Activated naive CD8-positive, alpha-beta T cell treated with anti-CD3 and anti-CD28 coated beads, Interleukin-2, amount 50 U/mL, for 16 hours (primary cell): ENCODE measurements at places on chromosomes 5 and 9.

- no peak for DNase-seq
Measured at GRCh38 chr9:16352791-16353401, 517.6 kb downstream of the BNC2 start.

DNA sequence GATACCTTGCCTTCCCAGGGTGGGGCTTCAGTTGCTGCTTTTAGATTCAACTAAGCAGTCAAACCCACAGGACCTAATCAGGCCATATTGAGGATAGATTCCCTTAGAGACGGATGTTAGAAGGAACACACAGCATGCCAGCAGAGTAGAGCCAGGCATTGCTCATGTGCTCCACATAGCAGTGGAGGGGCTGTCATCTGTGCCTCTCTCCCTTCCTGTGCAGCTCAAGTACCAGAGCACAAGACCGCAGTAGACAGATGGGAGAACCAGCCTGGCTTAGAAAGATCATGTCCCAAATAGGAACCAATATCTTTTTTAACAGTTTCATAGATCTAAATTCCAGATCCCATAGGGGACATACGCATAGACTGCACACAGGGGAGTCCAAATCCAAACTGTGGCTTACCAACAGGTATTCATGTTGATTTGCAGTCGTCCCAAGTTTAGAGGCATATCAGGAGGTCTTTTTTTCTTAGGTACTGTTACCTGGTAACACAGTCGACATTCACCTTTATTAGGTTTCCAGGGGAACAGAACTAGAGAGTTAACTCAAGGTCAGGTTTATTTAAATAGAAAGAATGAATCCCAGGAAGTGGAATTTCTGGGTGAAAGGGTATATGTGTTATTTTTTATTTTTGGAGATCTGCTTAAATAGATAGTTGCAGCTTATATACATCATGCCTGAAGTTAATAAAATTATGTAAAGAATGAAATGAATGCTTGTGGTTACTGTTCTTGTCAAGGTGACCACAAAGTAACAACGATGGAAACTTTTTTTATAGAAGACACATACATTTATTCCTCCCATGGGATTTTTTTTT, 43.5 kb upstream of the PCAT7 start:
- DNase-seq: no peak

DNA sequence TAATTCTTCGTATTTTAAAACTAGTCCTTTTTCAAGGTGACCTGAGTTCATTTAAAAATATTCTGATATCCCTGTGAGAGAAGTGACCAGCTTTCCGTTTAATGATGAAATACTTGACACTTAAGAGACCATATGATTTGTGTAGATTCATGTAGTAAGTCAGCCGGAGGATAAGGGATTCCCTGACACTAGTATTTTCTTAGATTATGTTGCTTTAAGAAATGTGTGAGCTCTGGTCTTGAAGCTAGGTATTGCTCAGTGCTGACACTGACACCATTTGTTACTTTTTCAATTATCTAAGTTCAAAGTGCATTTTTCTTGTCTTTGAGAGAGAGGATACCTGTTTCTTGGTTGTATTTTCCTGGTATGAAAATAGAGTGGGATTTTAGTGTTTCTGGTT, 4.2 kb downstream of the NIPBL start:
- DNase-seq: no peak

DNA sequence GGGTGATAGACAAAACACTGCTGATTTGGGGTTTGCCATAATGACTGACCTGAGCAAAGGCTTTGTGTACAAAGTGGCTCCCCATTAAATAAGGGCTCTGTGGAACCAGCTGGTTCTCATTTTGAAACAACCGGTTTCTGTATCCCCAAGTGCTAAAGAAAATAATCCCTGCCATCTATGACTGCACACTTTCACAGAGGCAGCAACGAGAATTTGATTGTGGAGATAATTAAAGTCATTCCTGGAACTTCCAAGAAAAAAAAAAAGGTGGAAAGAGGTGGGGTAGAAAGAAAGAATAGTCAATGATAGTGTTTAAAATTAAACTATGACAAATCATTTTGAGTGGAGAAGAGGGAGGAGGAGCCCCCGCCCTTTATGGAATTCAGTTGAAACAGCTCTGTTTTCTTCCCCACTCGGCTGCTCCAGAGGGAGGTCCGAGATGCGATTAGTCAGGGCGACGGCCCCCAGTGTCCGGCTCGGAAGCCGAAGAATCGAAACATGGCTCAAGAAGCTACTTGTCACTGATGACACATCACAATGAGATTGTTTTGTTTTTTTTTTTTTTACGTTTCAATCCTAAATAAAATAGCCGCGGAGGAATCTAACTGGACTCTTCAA, 38.4 kb downstream of the EBF1 start:
- no peak for DNase-seq

- no peak for DNase-seq
Measured at GRCh38 chr9:129036923-129037766, 719 bp downstream of the MIGA2 start.
